ENCODE measurements at places on chromosomes 6 and 20.
A peak's percentile ranks its signal among the peaks of the same experiment; 100 is the strongest.

- DNase-seq = no peak
These were observed 15.3 kb downstream of the HCK start for GRCh38 chr20:32067234-32067821.

- no peak for DNase-seq
These were observed 86.4 kb upstream of the RIPOR2 start for GRCh38 chr6:25022140-25022553.

DNA sequence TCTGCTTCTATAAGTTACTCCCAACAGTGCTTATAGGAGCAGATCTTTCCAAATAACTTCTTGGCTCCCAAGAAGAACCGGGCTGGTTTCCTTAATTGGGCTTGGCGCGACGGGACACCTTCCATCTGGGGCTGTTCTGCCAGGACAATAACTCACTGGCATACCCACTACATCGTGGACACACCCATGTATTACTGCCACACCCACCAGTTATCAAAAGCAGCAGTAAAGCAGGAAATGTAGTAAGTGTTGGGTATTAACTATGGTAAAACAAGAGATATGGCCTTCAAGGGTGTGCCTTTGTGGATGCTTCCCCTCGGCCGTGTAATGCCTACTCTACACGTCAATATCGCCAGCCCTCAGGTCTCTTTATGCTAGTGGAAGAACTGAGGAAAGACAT, 24.7 kb downstream of the CNKSR3 start:
- no peak for DNase-seq

- no peak for DNase-seq
These were observed 44.6 kb downstream of the JPH2 start for GRCh38 chr20:44142413-44142812.

- peak; percentile 98 for DNase-seq
These were observed 1217.2 kb upstream of the GJE1 start for GRCh38 chr6:140915551-140915950.

DNA sequence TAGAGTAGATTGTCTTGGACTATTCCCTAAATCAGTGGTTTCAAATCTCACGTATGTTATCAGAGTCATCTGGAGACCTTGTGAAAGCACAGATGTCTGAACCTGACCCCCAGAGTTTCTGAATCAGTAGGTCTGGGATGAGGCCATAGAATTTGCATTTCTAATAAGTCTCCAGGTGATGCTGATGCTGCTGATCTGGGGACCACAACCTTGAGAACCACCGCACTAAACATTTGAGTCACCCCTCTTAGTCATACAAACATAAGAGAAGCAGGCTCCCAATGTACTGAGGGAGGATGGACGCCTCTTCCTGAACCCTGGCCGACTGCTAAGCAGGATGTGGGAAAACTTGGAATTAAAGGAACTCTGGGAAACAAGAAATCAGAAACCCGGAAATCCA, 187.8 kb upstream of the PRDM1 start:
- no peak for DNase-seq

DNA sequence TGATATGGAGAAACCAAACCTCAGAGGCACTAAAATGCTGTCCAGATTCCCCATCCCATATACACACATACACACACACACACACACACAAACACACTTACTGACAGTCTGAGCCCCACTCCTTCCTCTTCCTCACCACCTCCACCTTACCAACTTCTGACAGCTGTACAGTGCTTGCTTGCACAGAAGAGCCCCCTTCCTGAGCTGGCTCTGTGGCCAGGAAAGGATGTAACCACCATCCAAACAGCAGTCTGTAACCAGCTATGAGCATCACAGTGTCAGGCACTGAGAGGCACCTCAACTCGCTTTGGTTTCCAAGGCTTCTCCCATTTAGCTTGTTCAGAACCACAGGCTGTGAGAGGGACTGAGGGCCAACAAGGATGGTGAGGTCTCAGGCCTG, 5.9 kb upstream of the C6orf136 start:
- DNase-seq = no peak

GRCh38 chr20:21534886-21535285, 21.0 kb upstream of the NKX2-2 start:
- no peak for DNase-seq

- no peak for DNase-seq
These were observed 314.5 kb downstream of the EYA4 start for GRCh38 chr6:133555685-133556084.

- DNase-seq = peak; percentile 49
These were observed 111.6 kb downstream of the ERMARD start for GRCh38 chr6:169862892-169863525.

GRCh38 chr6:30861257-30862048, 22.9 kb upstream of the DDR1 start:
- DNase-seq = no peak

DNA sequence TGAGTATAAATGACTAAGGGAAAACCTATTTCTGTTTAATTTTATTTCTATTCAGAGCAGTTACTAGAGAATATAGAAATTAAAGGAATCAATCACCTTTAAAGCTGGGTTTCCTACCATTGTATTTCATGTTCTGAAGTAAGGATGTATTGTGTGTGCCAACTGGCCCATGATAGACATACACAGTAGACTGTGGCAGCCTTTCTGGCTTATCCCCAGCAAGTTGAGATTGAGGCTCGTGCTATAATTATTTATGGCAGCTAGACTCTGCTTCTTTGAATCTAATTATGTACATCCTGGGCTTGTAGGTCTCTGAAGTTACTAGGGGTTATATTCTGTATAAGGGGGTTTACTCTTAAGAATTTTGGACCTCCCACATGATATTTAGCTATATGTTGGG, 44.4 kb downstream of the ZNF292 start:
- DNase-seq = no peak
